ENCODE measurements at places on chromosomes 2 and 18. TPM values are rescaled to one million over a fixed set of nuclear protein-coding genes. Genes with fewer than 3 reads are reported as not detected.

Gene SERPINB13
- not detected for total RNA-seq

Gene GBX2
- total RNA-seq: not detected

Gene EML6
- total RNA-seq: 0.59 TPM

Gene RESP18
- not detected for total RNA-seq

Gene CD8A
- 1.5 TPM for total RNA-seq

All from left ventricle myocardium superior (tissue), 1 donor.